Stimulated activated CD4-positive, alpha-beta T cell treated with anti-CD3 and anti-CD28 coated beads, TNF-alpha, amount 100 ng/mL, for 1 hour (primary cell): ENCODE measurements at places on chromosomes 7 and 10.

GRCh38 chr7:152897401-152897800 is 137.8 kb downstream of the ACTR3B start:
- no peak for DNase-seq

DNA sequence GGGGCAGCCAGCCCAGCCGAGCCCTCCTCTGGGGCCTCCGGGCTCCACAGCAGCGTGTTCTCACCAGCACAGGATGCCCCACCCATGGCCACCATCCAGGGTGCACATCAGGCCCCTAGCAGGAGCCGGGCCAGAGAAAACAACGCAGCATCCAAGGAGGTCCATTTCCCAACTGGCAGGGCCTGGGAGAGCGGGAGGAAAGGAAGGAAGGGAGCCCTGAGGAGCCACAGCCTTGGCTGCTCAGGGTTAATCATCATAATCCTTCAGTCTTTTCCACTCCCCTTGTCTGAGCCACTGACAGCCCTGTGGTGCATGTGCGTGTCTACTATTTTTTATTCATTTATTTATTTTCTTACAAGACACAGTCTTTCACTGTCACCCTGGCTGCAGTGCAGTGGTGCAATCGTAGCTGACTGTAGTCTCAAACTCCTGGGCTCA is 3.6 kb downstream of the PLAC9 start:
- DNase-seq = no peak

DNA sequence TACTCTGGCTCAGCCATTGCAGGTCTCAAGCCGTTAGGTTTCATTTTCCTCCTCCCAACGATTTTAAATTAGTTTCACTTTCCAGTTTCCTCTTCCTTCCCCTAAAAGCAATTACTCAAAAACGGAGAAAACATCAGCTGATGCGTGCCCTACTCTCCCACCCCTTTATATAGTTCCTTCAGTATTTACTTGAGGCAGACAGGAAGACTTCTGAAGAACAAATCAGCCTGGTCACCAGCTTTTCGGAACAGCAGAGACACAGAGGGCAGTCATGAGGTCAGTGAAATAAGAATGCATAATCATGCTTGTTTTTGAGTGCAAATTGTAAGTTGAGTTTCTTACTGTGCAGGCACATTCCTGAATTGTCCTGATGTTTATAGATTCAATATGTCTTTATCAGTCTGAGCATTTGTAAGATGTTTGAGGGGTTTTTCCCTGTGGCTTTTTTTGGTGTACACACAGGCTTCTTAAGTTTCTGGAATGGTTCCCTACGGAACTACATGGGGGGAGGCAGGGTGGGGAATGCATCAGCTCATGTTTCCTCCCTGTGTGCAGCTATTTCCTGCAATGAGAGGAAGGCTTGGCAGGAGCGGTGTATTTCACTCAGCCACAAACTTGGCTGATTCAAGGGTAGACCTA is at the start of gene IFIT3:
Gene IFIT3 (plus strand): TSS at position 195 of the 639 bp plus-strand sequence. CDS start 77 bp downstream, at position 272.
- no peak for DNase-seq

DNA sequence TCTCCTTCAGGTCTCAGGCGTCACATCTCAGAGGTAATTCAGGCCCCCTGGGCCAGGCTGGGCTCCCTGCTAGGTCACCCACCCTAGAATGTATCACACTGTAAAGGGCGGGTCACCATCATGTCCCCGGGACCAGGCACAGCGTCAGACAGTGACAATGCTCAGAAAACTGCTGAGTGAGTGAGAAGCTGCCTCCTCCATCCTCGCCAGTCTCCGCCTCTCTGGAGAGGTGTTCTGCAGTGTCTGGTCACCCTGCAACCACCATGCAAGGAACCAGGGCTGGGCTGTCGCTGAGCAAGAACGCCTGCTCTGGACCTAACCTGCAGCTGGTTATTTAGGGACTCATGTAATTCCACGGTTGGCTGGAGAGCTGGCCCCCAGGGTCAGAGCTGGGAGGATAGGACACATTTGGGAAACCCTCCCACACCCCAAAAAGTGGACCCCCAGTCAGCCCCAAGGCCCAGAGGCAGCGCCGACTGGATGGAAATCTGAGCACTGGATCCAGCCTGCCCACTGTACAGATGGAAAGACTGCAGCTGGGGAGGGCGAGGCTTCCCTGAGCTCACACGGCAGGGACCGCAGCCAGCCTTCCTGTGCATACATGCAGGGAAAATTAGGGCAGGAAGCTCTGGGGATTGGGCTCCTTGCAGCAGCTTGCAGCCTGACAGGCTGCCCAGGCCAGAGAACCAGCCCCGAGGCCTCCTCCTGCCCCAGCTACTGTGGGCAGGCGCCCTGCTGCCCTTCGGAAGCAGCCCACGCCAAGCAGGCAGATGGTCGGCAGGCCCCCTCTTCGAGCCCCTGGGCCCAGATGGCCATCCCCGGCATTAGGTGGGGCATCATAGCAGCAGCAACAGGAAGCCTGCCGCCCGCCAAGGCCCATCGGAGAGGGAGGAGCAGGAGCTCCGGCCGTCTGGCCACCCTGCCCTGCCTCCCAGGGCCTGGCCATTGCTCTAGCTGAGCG is 105.4 kb upstream of the ZMIZ1 start:
- DNase-seq = no peak

- DNase-seq = no peak
Measured at GRCh38 chr7:4711634-4712033, 29.5 kb downstream of the FOXK1 start.
